NT2/D1 (cell line): ENCODE measurements at places on chromosomes 16 and 17.

GRCh38 chr17:17361867-17362539 lies 58.8 kb downstream of the NT5M start:
- DNase-seq: no peak

GRCh38 chr16:3798838-3799237 lies 81.5 kb upstream of the TRAP1 start:
- no peak for DNase-seq

DNA sequence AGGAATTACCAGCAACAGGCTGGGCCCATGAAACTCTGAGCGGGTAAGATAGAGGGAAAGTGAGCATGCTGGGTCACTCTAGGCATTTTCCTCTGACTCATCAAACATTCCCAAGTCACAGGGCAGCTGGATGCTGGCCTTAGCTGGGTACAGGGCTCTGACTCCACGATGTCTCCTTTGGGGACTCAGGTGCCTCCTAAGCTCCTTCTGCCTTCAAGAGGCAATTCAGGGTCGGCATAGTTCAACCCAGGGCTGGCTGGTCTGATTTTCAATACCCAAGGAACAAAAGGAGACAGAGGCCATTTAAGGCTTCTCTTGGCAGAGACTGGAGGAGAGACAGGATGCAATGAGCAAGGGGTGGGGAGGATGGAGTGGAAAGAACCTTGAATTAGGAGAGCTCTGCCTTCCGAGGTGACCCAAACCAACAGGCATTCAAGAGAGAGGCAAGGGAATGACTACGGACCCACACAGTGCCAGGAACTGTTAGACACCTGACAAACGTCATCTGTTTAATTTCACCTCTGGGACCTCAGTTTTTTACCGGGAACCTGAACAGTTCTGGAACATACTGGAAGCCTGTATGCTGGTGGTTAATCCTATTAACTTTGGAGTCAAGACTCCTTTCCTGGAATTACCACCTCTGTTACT lies 910 bp downstream of the WBP2 start:
- DNase-seq: no peak

GRCh38 chr16:4461250-4462085 lies 13.0 kb downstream of the NMRAL1 start:
- DNase-seq: no peak

DNA sequence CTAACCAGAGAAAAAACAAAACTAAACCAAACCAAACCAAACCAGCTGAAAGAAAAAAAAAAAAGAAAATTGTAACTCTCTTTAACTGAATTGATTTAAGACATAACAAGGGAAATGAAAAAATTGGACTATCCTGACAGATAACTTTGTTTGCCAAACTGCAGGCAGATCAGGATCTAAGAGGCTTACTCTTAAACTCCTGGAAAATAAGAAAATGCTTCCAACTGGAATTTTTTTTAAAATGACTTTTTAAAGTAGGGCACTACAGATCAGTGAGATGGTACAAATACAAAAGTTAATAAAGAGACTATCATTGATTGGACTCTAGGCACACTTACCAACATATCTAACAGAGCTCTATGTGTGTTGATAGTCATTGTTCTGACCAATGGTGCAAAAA lies 125.5 kb upstream of the KCNJ16 start:
- DNase-seq: no peak
